ENCODE measurements at places on chromosomes 16 and 17.
A peak's percentile ranks its signal among the peaks of the same experiment; 100 is the strongest.

- H3K27me3 ChIP-seq: no peaks in the 10 kb centered on the region
- no peak for DNase-seq
- H3K27ac ChIP-seq: no peak overlapping the region
- peaks cover 84% of the 10 kb centered on the region for H3K36me3 ChIP-seq
- no peaks in the 10 kb centered on the region for H3K4me1 ChIP-seq
- no peak overlapping the region for H3K4me3 ChIP-seq
Measured at GRCh38 chr17:41992576-41992975, 24.7 kb downstream of the DNAJC7 start.

DNA sequence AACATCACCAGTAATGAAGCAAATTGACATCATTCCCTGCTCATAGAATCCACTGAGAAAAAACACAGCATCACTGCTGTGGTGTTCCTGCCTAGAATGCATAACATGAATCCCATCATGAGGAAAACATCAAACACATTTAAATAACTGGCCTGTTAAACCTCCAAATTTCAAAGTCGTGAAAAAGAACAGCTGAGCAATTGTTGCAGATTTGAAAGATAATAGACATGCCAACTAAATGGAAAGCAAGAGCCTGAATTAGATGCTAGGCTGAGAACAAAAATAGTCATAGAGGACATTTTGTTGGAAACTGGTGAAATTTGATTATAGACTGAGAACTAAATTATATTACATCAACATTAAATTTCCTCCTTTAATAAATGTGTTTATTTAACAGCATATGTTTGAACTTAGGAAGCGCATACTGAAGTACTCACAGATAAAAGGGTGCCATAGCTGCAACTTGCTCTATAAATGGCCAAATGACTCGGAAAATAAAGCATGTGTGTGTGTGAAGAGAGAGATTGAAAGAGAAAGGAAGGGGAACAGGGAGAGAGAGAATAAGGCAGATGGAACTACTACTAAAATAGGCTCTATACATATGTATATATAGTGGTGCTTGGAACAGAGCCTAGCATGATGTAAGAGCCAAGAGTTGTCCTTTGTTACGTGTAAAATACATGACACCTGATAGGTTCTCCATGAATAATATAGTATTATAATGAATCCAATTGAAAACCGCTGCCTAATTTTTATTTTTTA, 305.0 kb upstream of the MON1B start:
- H3K36me3 ChIP-seq: no peaks in the 10 kb centered on the region
- no peak for DNase-seq
- peaks cover 19% of the 10 kb centered on the region for H3K4me1 ChIP-seq
- no peak overlapping the region for H3K4me3 ChIP-seq
- H3K27ac ChIP-seq: no peak overlapping the region

DNA sequence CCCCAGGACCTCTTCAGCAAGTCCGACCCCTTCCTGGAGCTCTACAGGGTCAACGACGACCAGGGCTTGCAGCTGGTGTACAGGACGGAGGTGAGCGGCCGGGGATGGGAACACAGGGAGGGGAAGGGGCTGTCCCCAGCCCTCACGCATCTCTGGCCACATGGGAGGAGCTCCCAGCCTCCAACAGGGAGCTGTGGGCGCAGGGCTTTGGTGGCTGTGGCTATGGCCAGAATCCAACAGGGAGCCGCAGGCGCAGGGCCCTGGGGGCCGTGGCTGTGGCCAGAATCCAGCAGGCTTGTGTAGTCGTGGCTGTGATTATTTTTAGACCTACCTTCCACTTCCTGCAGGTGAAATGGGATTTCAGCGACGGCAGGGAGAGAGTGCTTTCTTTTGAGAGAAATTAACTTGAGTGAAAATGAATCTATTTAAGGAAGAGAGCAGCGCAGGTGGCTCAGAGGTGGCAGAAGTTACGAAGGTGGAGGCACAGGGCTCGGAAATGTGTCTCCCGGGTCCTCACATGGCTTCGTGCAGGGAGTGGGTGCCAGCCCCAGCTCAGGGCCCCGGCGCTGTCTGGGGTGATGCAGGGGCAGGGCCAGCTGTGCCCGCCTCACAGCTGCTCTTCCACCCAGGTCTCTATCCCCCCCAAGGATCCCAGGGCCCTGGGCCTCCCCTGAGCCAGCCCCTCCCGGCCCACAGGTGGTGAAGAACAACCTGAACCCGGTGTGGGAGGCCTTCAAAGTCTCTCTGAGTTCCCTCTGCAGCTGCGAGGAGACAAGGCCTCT, 9.4 kb downstream of the CPNE7 start:
- DNase-seq: no peak
- H3K27ac ChIP-seq: no peak overlapping the region
- H3K4me1 ChIP-seq: no peaks in the 10 kb centered on the region
- H3K4me3 ChIP-seq: no peak overlapping the region
- H3K36me3 ChIP-seq: no peaks in the 10 kb centered on the region

DNA sequence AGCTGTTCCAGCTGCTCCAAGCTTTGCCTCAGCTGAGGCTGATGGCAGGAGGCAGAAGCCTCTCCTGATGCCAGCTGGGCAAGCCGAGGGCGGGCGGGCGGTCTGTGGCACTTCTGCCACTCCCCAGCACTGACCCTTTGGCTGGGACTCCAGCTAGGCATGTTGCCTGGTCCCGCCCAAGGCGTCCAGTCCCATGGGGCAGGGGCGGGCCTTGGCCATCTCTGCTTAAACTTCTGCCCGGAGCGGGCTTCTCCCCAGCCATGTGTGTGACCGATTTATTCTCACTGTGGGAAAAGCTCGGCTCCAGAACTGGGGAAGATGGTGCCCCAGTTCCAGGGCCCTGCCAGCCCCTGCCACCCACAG, 349.1 kb downstream of the SEC14L1 start:
- no peak overlapping the region for H3K4me3 ChIP-seq
- no peaks in the 10 kb centered on the region for H3K27me3 ChIP-seq
- DNase-seq: no peak

DNA sequence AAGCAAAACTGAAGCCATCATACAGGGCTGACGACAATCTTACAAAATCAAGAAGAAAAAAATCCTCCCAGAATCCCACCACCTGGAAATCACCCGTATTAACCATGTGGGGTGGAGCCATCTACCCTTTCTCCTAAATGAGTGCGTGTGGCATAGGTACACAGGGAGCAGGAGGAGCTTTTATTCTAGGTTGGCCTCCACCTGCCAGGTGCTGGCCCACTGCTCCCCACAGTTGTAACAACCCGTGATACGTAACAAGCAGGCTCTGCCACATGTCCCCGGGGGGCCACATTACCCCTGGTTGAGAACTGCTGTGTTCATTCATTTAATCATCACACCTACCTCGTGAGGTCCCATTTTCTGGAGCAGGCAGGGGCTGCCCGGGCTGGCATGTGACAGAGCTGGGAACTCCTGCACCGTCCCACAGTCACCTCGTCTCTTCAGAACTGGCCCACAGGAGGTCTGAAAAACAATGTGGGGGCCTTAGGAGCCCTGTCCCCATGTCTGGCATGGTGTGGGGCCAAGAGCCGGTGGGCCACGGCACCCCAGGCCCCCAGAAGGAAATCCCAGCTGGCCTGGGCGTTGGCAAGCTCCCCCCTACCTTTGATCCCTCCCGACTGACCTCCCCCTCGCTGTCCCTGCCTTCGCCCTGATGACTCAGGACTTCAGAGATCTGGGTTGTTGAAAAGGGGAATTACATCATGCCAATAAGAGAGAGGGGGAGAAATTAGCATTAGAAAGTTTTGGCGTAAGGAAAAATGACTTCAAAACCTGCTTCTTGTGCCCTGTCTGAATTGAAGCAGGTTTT, 12.9 kb downstream of the CMIP start:
- H3K4me1 ChIP-seq: peaks cover 10% of the 10 kb centered on the region
- no peak overlapping the region for H3K4me3 ChIP-seq
- H3K36me3 ChIP-seq: no peaks in the 10 kb centered on the region
- H3K27ac ChIP-seq: 0 out of 2 replicates have a peak overlapping the region, but pooled peaks have one; percentile 20
- DNase-seq: no peak
